AG04449 (cell line): ENCODE measurements at places on chromosomes 16 and 17.
A peak's percentile ranks its signal among the peaks of the same experiment; 100 is the strongest.

GRCh38 chr17:2634361-2634960 lies 41.0 kb downstream of the PAFAH1B1 start:
- DNase-seq = no peak

DNA sequence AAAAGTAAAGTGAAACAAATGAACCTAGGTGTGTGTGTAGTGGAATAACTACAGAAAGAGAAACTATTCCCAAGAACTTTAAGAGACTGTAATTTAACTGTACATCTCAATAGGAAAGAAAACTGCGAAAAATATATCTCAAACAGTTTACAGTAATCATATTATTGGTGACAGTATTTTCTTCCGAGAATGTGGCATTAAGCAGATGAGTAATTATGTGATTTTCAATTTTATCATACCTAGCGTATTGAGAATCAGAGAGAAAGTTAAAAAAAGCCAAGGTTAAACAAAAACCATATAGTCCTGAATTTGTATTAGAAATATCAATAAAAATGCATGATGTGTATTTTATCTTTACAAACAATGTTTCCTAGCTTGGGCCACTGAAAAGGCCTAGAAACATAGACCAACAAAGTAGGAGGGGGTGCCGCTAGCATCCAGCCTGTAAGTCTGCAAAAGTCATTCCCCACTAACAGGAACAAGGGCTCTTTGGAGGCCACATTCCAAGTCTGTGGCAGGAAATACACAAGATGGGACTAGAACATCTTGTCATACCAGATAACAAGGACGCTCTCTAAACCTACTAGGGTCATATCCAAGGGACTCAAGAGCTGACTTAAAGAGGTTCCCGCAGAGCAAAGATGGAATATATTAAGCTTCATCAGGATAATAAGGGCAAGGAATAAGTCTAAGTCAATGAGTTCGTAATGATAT lies 20.5 kb downstream of the RNF157 start:
- DNase-seq = no peak

- no peak for DNase-seq
Measured at GRCh38 chr17:43714465-43715149, 44.0 kb downstream of the SOST start.

DNA sequence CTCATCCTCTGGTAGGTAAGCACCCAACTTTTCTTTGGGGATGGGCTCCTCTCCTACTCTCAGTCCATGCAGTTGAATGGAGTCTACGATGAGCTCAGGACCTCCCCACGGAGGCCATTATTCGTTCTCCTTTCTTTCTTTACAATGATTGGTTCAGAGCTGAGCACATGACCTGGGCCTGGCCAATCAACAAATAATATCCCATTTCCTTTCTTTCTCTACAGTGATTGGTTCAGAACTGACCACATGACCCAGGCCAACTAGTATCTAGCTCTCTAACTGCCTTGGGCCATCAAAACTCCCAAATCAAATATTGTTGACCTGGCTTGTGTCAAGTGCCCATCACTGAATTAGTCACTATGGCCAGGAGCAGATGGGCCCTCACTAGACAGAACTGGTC lies 129.2 kb downstream of the USP31 start:
- no peak for DNase-seq

DNA sequence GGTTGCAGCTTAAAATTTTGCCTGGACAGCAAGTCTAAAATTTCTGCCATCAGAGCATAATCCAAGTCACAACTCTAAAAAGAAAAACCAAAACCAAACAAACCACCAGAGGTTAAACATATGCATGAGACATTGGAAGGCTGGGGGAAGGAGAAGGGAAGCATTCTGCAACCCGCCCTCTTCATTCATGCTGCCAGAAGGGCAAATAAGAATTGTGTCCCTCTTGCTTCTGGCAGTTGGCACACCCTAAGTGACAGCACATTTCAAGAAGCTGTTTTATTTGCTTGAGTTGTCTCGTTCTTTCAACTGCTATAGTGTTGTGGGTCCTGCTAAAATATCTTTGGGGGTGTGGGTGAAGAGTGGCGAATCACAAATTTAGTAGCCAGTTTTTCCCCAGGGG lies 99.6 kb downstream of the SKAP1 start:
- DNase-seq = no peak

DNA sequence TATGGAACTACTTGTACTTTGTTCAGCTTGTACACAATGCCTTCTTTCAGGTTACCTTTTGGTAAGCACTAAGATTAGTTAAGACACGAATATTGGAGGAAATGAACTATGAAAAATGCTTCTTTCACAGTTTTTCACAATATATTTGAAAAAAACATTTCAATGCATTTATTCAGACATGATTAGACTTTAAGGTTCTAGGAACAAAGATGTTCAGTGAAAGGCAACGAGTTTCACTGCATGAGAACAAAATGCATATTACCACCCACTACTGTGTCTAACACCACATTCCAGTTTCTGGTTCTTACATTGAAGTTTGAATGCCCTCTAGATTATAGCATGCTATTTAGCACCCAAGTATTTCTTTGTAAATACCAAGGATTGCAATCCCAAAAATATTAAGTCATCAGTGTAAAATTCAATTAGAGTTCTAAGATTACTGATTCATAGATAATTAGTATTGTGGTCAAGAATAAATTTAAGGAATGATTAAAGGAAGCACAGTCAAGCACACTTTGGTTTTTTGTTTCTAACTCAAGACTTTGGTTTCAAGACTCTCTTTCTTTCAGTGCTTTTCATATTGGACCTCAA lies 261.7 kb downstream of the CEP112 start:
- peak; percentile 7 for DNase-seq
